Stimulated activated CD4-positive, alpha-beta T cell treated with anti-CD3 and anti-CD28 coated beads, Interleukin-12 subunit alpha, Interleukin-12 subunit beta, amount 100 ng/mL, for 48 hours (primary cell): ENCODE measurements at places on chromosomes 6 and 20.

- no peak for DNase-seq
These were observed 1.4 kb downstream of the GMPR start for GRCh38 chr6:16239798-16240123.

DNA sequence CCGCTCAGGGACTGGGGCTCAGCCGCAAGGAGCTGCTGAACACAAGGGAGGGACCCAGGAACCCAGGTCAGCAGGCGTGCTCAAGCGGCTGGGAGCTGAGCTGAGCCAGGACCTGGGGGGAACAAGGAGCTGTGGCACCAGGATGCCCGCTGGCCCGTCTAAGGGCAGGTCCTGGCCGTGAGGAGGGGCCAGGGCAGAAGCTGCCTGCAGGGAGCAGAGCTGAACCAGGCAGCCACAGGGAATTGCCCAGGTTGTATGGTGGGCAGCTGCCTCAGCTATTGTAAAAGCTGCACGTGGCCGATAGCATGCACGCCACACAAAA is 133.3 kb downstream of the AGPAT4 start:
- no peak for DNase-seq

DNA sequence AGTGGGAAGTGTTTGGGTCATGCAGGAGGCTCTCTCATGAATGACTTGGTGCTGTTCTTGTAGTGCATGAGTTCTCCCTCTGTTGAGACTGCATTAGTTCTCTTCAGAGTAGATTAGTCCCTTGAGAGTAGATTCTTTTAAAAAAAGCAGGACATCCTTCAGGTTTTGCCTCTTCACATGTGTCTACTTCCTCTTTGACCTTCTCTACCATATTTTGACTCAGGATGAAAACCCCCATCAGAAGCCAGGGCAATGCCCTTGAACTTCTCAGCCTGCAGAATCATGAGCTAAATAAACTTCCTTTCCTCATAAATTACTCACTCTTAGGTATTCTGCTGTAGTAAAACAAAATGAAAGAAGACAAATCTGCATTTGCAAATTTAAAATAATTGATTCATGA is 170.3 kb downstream of the CD109 start:
- no peak for DNase-seq

DNA sequence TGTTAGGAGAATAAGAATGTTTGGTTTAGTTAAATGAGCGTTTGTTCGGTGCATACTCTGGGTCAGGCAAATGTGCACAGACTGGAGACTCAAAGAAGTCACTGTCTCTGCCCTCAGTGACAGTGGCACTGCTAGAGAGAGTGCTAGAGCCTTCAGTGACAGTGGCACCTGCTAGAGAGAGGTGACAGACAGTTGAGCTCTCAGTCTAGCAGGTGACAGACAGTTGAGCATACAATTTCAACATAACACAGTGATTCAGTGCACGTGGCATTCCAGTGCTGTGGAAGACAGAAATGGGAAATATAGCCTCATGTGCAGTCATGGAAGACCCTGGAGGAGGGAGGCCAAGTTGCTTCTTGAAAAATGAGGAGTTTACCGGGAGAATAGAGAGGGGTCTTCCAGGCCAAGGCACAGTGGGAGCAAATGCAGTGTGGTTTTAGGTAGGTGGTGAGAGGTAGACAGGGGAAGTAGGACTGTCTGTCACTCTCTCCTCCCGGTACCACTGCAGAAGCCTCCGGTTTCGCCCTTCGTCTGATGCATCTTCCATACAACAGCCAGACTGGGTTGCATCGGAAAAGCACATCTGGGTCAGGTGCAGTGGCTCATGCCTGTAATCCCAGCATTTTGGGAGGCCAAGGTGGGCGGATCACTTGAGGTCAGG is 107.9 kb upstream of the CLDN20 start:
- DNase-seq: no peak

DNA sequence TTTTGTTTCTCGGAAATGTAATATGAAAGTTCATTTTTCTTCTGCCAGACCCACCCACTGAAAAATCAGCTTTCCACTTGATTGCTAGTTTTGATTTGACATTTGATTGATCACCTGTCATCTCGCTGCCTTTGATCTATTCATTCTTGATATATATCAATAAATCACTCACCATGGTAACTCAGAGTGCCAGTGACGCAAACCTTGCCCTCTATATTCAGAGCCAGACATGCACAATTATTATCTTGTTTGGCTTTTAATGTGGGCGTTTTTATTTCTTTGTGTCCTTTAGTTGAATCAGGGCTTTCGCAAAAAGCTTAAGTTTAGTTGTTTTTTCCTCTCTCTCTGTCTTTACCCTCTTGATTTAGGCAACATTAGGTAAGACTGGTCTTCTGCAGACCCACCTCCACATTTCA is 2.0 kb downstream of the TSHZ2 start:
- DNase-seq: peak; percentile 39

DNA sequence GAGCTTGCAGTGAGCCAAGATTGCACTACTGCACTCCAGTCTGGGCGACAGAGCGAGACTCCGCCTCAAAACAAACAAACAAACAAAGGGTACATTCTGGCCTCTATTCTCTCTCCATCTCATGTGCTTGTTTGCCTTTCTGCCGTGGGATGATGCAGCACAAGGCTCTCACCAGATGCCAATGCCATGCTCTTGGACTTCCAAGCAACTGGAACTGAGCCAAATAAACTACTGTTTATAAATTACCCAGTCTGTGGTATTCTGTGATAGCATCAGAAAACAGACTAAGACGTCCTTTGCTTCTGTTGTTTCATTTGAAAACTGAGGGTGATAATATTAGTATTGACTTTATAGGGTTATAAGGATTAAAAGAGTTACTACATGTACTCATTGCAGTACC is 3.6 kb upstream of the BRD2 start:
- DNase-seq: no peak

DNA sequence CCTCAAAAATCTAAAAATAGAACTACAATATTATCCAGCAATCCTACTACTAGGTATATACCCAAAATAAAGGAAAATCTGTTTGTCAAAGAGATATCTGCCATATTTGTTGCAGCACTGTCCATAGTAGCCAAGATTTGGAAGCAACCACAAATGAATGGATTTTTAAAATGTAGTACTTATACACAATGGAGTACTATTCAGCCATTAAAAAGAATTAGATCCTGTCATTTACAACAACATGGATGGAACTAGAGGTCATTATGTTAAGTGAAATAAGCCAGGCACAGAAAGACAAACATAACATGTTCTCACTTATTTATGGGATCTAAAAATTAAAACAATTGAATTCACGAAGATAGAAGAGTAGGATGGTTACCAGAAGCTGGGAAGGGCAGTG is 135.7 kb upstream of the CCDC28A start:
- no peak for DNase-seq

- DNase-seq: no peak
These were observed 2.1 kb upstream of the ECHDC1 start for GRCh38 chr6:127345521-127345920.

GRCh38 chr6:125151700-125152099 is 1.9 kb upstream of the TPD52L1 start:
- DNase-seq: no peak

DNA sequence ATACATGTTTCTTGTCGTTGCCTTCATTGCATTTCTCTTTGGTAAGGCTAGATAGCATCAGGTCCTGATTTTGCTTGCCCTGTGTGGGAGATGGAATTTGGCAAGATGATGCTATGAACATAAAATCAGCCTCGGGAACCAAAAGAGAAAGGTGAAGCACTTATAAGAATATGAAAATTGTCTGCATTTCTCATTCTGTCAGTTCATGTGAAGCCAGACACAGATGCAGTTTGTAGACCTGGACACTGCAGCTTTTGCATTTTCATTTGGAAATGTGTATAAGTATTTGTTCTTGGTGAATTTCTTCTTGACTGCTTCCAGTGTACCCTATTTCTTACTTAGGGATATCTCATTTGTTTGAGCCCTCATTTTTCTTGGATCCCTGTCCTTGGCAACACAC is 1.3 kb downstream of the YWHAB start:
- no peak for DNase-seq

- DNase-seq: no peak
These were observed 146.1 kb upstream of the AKAP12 start for GRCh38 chr6:151093706-151094105.

DNA sequence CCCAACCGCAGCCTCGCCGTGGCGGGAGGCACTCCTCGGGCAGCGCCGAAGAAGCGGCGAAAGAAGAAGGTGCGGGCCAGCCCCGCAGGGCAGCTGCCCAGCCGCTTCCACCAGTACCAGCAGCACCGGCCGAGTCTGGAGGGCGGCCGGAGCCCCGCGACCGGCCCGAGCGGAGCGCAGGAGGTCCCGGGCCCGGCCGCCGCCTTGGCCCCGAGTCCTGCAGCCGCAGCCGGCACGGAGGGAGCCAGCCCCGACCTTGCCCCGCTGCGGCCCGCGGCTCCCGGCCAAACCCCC is 525 bp downstream of the PNRC1 start:
- DNase-seq: no peak

- DNase-seq: no peak
These were observed 712.0 kb upstream of the NRSN1 start for GRCh38 chr6:23414051-23414445.

DNA sequence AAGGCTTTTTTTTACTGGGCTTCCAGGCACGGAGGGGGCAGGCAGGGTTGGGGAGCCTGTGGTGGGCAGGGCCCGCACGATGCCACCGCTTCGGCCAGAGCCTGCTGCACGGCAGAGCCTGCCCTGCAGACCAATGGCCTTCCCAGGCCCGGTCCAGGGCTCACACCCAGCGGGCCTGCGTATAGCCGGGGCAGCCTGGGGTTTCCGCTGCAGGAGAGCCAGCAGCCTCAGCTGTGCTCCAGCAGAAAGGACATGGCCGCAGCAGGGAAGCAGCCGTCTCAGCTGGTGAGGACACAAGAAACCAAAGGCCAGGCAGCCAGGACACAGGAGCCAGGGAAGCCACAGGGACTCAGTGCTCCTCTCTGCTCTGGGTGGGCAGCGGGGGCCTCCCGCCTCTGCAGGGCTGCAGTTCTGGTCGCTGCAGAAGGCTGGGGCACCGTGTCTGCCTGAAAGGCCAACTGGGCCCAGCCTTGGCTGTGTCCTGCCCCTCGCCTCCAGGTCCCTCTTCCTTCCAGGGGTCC is 90.6 kb downstream of the TTLL2 start:
- DNase-seq: no peak

- no peak for DNase-seq
These were observed 60.3 kb downstream of the RSPO3 start for GRCh38 chr6:127178746-127179145.

GRCh38 chr20:31712564-31713311 is 9.9 kb downstream of the BCL2L1 start:
- DNase-seq: no peak

- DNase-seq: no peak
These were observed 320.2 kb upstream of the JARID2 start for GRCh38 chr6:14925699-14926026.

DNA sequence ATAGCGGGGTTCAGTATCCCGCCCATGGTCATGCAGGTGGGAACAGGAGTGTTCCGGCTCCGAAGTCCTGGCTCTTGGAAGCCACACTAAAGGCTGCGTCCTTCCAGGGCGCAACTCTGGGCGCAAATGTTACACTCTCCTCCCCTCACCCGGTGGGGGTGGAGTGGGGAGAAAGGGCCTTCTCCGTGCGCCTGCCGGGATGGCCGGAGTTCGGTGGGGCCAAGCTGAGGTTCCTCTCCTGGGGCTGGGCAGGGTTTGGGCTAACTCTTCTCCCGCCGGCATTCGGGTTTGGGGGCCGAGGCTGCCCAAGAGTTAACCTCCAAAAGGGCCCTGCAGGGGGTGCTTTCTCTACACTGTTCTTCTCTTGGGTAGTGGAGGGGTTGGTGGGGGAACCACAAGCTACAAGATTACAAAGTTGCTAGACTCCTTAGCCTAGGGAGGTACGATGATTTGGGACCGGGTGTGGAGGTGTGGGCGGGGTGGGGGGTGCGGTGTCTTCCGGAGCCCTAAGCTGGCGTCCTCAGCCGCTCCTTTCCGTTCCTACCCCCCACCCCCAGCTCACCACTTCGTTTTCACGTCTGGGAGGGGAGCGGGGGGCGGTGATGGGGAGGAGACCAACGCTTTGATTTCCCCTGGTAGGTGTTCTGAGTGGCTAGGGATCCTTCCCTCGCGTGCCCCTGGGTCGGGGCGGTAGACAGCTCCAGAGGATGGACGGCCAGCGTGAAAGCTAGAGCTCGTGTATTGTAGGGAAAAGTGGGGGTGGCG is 12.3 kb downstream of the NRN1 start:
- DNase-seq: no peak

- no peak for DNase-seq
These were observed 48.9 kb downstream of the DUSP22 start for GRCh38 chr6:340991-341827.

DNA sequence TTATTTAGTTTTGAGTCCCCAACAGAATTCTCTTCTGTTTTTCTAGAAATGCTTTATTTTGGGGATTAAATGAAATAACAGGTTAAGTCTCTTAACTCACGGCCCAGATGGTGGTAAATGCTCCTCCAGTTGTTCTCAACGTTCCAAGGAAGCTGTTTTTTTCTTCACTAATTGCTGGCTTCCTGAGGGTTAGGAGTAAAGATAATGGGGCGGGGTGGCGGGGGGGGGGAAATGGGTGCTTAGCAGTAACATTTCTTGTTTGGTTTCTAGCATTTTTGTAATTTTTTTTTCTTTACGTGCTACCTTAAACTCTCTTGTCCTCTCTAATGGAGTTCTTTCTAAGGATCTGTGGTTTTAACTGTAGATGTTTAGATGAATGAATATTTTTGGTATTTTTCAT is 2.2 kb downstream of the SRSF3 start:
- DNase-seq: no peak

DNA sequence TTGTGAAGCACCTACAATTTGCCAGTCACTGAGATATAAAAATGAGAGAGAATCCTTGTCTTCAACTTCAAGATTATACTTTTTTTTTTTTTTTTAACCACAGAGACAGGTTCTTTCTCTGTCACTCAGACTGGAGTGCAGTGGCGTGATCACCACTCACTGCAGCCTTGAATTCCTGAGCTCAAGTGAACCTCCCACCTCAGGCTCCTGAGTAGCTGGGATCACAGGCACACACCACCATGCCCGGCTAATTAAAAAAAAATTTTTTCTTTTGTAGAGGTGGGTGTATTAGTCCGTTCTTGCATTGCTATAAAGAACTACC is 51.6 kb upstream of the PMEPA1 start:
- no peak for DNase-seq

DNA sequence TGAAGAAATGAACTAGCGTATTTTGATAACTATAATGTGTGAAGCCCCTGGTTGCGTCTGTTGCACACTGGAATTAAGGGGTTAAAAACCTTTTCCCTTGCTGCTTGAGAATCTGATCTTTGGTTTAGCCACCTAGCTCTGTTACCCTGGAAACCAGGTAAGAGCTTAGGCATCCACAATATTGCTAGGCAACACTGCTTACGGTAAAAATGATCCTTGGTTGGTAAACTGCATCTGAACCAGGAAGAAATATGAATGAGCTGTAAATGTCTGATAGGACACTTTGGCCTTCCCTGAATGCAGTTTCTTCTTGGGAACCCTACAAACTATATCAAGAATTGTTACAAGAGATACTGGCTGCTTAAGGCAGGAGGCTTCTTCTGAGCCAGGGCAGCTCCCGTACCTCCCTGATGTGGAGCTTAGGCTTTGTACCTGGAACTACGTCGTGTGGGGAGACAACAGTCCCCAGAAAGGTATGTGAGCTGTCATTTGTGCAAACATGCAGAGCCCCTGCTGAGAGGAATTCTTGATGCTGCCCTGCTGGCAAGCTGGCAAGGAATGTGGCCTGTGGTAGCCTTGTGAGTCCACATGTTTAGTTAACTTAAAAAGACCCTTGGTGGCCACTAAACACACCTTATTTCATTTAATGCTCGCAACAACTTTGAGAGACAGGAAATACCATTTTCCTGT is 18.4 kb downstream of the UBE3D start:
- no peak for DNase-seq
